BE2C (cell line): ENCODE measurements at places on chromosomes 12 and 14.

DNA sequence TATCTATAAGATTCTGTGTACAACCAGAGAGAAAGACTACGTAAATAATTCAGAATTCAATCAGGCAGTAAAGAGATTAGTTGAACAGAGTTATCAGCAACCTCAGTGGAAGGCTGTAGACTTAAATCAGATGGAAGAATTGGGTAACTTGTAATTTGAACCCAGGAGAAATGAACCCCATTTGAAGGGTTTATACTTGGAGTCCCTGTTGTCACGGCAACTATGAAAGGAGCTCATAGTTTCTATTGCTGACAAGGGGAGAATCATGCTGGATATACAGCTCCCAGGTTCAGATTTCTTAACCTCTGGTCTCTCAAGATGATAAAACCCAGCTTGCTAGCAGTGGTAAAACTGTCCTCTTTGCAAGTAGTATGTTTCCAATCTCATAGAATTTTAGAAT, 54.4 kb upstream of the BMP4 start:
- no peak for DNase-seq

DNA sequence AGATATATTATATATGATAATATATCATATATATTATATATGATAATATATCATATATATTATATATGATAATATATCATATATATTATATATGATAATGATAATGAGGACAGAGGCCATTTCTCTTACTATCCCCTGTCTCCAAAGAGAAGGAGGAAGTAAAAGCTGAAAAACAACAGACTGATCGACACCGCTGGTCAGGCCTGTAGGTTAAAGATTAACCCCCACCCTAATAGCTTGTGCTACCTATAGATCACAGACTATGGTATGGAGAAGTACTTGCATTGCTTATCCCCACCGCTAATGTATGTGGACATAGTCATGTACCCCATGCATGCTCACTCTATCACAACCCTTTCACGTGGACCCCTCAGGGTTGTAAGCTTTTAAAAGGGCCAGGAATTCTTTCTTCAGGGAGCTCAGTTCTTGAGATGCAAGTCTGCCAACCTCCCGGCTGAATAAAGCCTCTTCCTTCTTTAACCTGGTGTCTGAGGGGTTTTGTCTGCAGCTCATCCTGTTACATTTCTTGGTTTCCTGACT, 786.1 kb upstream of the TMEM132C start:
- DNase-seq, result no peak

DNA sequence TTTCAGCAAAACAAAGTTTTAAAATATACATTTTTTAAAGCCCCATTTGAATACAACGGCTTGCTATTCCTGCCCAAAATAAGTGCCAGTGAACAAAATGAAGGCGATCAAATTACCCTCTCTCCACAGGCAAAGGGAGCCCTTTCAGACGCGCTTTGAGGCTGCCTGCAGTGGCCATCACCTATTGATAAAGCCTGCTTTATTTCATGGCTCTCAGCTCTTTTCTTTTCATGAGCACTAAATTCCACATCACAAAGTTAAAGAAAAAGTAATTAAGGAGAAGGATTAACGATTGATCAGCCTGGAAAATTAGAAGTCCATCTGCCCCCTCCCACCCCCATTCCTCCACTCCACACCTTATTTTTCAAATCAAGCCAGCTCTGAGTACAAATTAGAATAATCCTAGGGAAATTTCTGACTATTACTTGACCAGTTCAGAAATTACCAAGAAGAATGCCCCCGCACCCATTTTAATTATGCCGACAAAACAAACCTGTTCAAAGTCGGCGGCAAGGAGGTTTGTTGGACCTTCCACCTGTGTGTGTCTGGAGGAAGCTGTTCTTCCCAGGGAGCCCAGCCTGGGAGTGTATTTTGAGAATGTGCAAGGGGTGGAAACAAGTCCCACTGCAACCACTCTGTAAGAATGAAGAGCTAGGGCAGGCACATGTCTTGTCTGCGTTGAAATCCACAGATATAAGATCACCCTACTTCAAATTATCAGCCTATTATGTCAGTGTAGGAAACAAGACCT, 64.2 kb upstream of the RIC8B start:
- DNase-seq, result no peak

DNA sequence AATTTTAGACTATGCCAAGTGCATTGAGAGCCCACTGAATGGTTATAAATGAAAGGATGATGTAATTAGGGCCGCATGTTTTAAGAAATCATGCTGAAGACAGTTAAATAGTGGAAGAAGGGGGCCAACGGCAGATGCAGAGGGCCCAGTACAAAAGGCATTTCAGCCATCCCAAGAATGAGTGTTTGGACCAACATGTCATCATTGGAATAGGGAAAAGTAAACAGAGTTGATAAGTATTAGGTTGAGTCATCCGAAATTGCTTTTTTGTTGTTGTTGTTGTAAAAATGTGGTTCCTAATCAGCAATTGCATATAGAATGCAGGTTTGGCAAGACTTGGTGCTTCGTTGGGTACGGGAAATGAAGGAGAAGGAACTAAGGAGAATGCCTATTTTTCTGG, 29.5 kb downstream of the BMP4 start:
- DNase-seq, result no peak

GRCh38 chr12:19891936-19892591, 452.8 kb downstream of the AEBP2 start:
- DNase-seq, result no peak

- DNase-seq, result no peak
Observed at GRCh38 chr14:72495668-72496067, 398.2 kb downstream of the DPF3 start.

GRCh38 chr12:50925342-50925651, 27.0 kb upstream of the HIGD1C start:
- peak; percentile 42 for DNase-seq

- no peak for DNase-seq
Observed at GRCh38 chr14:53954551-53955228, 1.9 kb downstream of the BMP4 start.

DNA sequence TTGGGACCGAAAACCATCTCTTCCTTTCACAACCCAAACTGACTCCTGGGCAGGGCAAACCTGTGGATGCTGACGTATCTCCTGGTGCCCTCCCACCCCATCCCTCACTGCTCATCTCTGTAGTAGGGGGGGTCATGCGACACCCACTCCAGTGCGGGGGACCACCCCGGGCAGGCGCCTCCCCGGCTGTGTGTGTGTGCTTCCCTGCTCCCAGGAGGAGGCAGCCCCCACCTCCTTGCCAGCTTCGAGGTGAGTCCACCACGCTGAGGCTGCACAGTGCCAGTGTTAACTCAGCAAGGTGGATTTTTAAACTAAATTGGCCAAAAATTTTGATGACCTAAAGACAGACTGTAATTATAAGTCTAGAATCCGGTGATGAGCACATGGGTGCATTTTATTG, 46.2 kb upstream of the BEGAIN start:
- DNase-seq, result no peak

GRCh38 chr14:76346391-76347160, 29.4 kb upstream of the ESRRB start:
- DNase-seq, result no peak

DNA sequence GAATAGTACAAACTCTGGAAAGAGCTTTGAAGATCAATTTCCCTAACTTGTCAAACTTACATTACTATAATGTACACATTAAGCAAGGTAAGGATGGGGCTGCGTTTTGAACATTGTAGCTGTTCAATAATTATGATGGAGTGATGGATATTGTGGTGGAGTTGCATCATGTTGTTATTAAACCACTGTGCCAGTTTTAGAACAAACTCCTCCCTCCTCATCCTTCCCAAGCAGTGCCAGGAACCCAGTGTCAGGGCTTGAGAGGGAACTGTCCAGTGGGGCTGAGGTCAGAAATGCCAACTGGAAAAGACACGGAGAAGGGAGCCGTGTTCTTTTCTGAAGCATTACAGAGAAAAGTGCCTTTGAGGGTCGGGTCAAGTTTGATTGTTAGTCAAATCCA, 31.9 kb upstream of the PAPOLA start:
- no peak for DNase-seq

DNA sequence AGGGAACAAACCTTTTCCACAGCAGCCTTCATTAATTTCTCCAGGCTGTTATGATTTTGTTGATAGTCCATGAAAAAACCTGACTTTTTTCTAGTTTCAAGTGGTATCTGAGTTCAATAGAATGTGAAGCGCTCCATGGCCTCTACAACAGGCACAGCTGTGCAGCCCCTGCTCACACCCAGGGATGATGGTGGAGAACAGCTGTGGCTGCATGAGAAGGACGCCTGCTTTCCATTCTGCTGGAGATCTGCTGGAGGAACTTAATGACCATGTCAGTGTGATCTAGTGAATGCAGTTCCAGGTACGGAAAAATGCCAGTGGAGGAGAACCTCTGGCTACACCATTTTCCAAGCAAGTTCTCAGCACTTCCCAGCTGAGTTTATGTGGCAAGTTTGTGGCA, 80.6 kb downstream of the PIWIL1 start:
- no peak for DNase-seq

GRCh38 chr12:53402871-53403270, 20.8 kb upstream of the AMHR2 start:
- DNase-seq, result no peak

GRCh38 chr14:99137913-99138571, 134.0 kb downstream of the BCL11B start:
- DNase-seq, result no peak

DNA sequence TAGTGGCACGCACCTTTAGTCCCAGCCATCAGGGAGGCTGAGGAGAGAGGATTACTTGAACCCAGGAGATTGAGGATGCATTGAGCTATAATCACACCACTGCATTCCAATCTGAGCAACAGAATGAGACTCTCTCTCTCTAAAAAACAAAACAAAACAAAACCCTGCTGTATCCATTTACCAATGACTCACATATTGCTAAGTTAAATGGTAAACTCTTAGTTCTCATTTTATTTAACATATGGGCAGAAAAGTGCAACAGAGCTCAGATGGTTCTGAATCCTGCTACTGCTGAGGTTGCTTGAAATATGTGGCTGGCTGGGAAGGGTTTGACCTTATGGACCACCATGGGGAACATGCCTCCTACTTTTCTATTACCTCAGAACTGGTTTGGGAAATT, 33.7 kb upstream of the CCNT1 start:
- DNase-seq, result no peak

- no peak for DNase-seq
Observed at GRCh38 chr12:53749986-53750811, 1.6 kb downstream of the CISTR start.

GRCh38 chr12:63095369-63095980, 55.5 kb downstream of the AVPR1A start:
- no peak for DNase-seq

GRCh38 chr12:103558879-103559278, 28.2 kb upstream of the STAB2 start:
- DNase-seq, result no peak

- DNase-seq, result peak; percentile 56
Observed at GRCh38 chr14:100654814-100655740, 67.9 kb upstream of the BEGAIN start.

- DNase-seq, result no peak
Observed at GRCh38 chr14:35234012-35234805, 58.0 kb upstream of the PSMA6 start.

DNA sequence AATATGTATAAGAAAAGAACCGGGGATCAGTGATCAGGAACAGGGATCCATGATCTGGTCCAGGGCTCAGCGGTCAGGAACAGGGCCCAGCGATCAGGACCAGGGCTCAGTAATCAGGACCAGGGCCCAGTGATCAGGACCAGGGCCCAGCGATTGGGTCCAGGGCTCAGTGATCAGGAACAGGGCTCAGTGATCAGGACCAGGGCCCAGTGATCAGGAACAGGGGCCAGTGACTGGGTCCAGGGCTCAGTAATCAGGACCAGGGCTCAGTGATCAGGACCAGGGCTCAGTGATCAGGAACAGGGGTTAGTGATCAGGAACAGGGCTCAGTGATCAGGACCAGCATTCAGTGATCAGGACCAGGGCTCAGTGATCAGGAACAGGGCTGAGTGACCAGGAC, 56.3 kb downstream of the TMEM121 start:
- no peak for DNase-seq

DNA sequence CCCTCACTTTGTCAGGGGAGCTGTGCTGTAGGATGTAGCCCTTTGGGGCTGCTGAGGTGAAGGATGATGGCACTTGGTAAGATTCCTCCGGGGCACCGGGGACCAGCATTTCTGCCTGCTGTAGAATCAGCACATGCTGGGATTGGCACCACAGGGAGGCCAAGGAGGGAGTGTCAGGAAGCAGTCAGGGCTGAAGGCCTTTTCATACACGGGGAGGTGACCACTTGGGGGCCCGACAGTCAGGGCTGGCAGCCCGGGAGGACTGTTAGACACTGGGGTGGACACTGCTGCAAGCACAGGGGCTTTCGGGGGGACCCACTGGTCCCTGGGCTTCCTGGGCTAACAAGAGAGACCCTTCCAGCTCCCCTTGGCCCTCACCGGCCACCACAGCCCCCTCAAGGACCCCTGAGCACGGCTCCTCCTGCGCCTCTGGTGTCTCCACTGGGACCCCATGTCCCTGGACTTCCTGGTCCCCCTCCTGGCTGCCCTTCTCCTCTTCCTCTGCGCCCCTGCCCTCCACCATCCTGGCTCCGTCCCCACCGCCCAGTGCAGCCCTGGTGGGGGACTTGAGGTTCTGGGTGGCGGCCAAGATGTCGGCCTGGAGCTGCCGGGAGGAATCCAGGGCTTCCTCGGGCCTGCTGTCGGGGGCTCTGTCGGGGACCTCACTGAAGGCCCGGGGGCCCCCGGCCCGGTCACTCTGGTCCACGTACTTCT, 6.5 kb downstream of the TMEM119 start:
- DNase-seq, result no peak

DNA sequence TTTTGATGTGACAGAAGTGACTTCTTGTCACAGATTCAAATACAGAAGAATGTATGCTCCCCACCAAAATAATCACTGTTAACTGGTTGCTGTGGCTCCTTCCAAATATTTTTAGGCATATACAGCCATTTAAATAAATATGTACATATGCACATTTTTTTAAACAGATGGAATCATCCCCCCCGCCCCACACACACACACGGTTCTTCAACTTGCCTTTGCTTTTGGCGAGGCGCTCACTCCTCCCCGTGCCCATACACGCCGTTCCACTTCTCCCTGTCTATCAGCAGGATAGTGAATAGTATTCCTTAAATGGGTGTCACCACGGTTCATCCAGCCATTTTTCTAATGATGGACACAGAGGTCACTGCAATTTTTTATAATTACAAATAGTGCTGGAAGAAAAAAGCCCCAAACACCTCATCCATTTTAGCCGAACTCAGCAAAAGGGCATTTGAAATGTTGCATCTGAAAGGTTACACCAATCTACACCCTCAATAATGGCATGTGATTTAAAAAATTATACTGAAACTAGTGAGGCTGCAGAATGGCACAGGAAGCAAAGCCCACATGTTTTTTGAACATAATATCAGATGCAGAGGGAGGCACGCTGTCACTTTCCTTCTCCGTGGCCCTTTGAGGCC, 39.2 kb upstream of the MEG3 start:
- DNase-seq, result peak; percentile 1

- no peak for DNase-seq
Observed at GRCh38 chr12:78376257-78376656, 488.3 kb upstream of the SYT1 start.
